ENCODE measurements at places on chromosomes 16 and 17. TPM values are rescaled to one million over a fixed set of nuclear protein-coding genes. Genes with fewer than 3 reads are reported as not detected.
A peak's percentile ranks its signal among the peaks of the same experiment; 100 is the strongest.

Gene PLA2G10
- not detected for total RNA-seq

Gene PLXDC1
- 1.9 TPM for total RNA-seq

Gene NECAB2
- not detected for total RNA-seq

Gene GGT6
- not detected for total RNA-seq

Gene OR1F1
- total RNA-seq = not detected

Gene GP1BA
- not detected for total RNA-seq

DNA sequence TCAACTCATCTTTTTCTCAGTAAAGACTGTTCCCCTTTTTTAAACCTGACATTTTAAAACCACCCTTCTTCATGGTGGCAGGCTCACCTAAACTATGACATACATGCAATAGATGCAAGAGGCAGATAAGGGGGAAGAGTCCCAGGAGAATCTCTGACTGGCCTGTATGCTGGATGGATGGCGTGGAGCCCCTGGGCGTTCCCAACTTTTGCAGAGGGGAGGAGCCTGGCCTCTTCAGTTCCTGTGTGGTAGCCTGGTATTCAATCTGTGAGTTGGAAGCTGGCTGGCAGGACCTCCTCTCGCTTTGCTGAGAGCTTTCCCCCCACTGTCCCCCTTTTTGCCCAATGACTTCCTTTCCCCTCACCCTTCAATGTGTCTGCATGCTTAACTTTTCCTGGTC lies 217.6 kb upstream of the CA10 start:
- DNase-seq = no peak

DNA sequence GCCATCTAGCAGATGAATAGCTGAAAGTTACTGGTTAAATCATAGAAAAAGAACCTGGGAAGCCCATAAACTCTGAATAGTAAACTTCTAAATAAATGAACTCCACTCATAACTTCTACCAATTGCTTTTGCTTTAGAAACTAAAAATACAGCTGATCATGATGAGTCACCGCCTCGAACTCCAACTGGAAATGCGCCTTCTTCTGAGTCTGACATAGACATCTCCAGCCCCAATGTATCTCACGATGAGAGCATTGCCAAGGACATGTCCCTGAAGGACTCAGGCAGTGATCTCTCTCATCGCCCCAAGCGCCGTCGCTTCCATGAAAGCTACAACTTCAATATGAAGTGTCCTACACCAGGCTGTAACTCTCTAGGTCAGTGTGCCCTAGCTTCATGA lies 9.7 kb downstream of the KAT7 start:
- DNase-seq = no peak

DNA sequence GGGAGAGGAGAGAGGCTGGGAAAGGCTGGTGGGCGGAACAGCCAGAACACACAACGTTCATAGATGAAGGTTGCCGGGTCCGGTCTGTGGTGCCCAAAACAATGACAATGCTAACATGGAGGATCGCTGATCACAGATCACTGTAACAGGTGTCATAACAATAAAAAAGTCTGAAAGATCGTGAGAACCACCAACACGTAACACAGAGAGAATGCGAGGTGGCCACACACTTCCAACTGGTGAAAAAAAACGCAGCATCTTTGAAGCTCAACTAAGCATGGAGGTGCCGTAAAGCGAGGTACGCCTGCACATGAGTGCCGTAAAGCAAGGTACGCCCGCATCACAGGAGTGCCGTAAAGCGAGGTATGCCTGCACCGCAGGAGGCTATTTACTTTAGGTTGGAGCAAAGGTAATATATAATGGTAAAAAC lies 42.3 kb downstream of the ABR start:
- DNase-seq = no peak

GRCh38 chr17:48993951-48994350 lies 3.2 kb upstream of the IGF2BP1 start:
- no peak for DNase-seq

DNA sequence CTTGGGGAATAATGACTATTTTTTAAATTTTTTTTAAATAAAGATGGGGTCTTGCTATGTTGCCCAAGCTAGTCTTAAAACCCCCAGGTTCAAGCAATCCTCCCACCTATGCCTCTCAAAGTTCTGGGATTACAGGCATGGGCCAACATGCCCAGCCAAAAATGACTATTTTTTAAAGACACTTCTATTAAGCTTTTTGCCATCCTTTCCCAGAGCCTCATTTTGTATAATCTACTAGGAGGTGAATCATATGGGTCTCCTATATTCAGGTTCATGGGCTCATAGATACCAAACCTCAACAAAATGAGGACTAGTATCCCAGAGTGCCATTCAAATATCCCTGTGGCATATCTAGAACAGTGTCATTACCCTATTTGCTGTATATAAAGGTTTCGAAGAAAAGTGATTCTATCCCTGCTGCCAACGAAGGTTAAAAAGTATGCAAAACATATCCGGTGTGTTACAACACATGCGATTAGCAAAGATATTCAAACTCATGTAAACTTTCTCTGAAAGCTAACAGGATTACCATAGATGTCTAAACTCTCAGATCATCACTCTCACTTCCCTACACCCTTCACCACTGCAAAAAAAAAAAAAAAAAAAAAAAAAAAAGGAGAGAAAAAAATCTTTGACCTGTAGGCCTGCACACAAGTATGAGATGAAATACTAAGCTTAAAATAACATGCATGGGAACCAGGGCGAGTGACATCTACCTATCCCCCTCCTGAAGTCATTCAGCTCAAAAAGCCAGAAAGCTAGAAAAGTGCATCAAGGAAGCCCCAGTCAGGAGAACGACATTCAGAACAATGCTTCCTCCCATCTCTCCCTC lies 23.5 kb downstream of the XPO6 start:
- DNase-seq = no peak

GRCh38 chr17:40371261-40371929 lies 6.9 kb upstream of the GJD3 start:
- DNase-seq = no peak

DNA sequence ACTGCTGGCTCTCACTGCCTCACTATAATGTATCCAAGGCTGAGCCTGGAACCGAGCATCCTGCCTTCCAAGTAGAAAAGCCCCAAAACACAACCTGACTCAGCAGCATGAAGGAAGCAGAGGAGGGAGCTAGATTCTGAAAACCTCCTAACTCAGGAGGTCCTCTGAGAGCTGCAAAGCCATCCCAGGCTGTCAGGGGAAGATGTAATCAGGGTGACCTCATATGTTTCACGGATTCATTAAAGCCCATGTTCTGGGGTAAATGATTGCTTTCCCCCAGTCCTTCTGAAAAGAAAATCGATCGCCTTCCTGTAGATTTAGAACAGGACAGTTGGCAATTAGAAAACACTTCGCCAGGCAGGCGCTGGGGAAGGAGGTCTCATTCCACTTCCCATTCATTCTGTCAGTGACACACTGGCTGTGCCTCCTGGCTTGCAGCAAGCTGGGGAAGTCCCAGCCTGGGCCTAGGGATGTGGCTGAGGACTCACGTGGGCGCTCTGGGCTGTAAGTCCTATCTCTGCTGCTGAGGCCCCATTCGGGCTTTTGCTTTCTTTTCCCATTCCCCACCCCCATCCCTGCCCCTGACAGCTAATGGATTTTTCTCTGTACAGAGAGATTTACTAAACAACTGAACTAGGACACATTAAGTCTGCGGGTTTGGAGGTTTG lies 75.7 kb upstream of the TMEM132E start:
- DNase-seq = no peak

DNA sequence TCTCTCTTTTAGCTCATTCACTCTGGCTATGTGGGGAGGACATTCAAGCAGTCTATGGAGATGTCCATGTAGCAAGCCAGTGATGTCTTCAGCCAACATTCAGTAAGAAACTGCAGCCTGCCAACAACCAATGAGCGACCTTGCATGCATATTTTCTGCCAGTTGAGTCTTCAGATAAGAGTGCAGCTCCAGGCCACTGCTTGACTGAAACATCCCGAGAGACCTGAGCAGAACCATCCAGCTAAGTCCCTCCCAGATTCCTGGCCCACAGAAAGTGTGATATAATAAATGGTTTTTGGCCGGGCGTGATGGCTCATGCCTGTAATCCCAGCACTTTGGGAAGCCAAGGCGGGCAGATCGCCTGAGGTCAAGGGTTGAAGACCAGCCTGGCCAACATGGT lies 10.5 kb upstream of the C17orf58 start:
- DNase-seq = no peak

DNA sequence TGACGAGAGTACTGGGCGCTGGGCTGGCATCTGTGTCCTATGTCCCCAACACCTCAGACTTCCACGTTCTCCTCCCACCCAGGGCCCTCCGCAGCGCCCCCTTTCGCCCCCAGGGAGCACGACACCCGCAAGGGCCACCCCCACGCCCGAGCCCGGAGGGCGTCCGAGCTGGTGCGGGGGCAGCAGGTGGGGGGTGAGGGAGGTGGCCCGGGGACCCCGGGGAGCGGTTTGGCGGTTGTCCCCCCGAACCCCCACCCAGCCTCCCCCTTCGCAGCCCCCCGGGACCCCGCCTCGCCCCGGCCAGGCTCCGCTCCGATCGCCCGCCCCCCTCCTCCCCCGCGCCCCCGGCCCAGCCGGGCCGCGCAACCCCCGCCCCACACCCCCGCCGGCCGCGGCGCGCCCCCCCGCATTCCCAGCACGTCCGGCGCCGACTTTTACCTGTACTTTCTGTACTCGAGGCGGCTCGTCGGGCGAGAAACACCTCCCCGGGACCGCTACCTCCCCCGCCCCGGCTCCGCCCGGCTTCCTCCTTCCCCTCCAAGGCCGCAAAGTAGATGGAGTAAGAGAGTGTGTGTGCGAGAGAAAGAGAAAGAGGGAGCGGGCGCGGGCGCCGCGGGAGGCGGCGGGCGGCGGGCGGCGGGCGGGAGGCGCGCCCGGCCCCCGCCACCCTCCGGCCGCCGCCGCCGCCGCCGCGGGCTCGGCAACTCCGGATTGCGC lies 901 bp downstream of the CDYL2 start:
- no peak for DNase-seq

GRCh38 chr17:37826497-37827430 lies 81.9 kb upstream of the HNF1B start:
- no peak for DNase-seq

- no peak for DNase-seq
Measured at GRCh38 chr17:36825521-36825920, 111.8 kb upstream of the LHX1 start.

- peak; percentile 53 for DNase-seq
Measured at GRCh38 chr17:43994272-43995149, 9.9 kb upstream of the NAGS start.

DNA sequence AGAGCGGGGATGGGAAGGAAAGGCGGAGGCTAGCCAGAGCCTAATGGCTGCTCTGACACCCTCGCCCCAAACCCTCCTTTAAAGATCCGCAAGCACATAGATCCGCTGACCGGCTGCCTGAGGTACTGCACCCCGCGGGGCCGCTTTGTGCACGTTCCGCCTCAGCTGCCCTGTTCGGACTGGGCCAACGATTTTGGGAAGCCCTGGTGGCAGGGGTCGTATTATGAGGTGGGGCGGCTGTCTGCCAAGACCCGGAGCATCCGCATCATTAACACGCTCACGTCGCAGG lies 663 bp downstream of the CYB5D1 start:
- DNase-seq = peak; percentile 38

DNA sequence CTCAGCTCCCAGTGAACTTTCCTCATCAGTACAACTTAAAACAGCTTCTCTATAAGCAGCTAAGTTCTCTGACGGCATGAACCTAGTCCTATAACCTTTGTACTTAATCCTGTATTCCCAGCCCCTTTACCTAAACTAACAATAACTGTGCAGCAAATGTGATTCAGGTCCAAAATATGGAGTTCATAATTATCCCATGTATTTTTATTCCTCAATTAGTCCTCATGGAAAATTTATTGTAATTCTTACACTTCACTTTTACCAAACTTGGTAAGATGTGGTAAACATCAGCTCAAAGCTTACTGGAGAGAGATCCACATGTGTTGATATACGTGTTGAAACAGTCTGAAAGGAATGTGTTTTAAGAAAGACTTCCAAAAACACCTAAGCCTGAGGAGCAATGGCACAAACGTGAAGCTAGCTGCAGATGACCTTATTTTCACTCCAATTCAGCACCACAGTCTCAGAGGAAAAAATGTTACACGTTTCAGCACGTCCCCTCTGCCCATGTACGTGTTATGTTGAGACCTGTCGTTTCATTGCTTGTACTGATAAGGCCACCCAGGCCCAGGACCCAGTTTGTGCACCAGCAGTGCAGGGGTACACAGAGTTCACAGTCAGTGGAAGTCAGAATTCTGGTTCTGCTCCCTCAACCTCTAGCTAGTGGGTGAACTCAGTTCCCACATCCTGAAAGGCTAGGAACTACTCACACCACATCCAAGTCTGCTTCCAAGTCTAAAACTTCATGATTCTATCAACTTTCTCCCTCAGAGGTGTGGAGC lies 7.1 kb downstream of the USP31 start:
- no peak for DNase-seq

DNA sequence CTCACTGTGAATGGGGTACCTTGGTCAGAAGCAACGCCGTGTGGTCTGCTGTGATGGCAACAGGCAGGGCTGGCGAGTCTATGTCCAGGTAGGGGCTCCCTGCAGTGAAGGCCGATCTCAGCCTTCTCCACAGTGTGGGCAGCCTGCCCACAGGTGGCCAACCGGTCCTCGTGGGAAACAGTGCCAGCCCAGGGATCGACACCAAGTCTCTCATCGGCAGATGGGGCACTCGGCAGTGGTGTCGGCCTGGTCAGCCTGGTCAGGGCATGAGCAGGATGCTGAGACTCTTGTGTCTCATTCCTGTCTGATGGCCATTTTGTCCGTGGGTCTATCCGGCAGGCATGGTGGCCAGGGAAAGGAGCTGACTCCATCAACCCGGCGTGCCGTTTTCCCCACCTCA lies 92.2 kb downstream of the TNFRSF13B start:
- DNase-seq = no peak

- peak; percentile 89 for DNase-seq
Measured at GRCh38 chr17:55454906-55455474, 33.4 kb upstream of the MMD start.

Measured in LHCN-M2 (cell line).